PC-9 (cell line): ENCODE measurements at places on chromosomes 5 and 9. TPM values are rescaled to one million over a fixed set of nuclear protein-coding genes. Genes with fewer than 3 reads are reported as not detected.
A peak's percentile ranks its signal among the peaks of the same experiment; 100 is the strongest.

- 0 out of 2 replicates have a peak, but pooled peaks cover 4% of the 10 kb centered on the region for H3K4me1 ChIP-seq
- no peak for DNase-seq
- H3K27ac ChIP-seq, result no peak overlapping the region
- H3K36me3 ChIP-seq, result no peaks in the 10 kb centered on the region
- no peaks in the 10 kb centered on the region for H3K27me3 ChIP-seq
- H3K4me3 ChIP-seq, result no peak overlapping the region
Observed at GRCh38 chr9:114666851-114667250, 9.2 kb upstream of the TEX53 start.

The BARHL1 gene
- not detected in 2 replicates for total RNA-seq

GRCh38 chr5:7518947-7519560 lies 123.1 kb downstream of the ADCY2 start:
- H3K36me3 ChIP-seq, result no peaks in the 10 kb centered on the region
- peaks cover 8% of the 10 kb centered on the region; the same call in 1 of the 2 replicates for H3K27me3 ChIP-seq
- H3K27ac ChIP-seq, result no peak overlapping the region
- H3K4me3 ChIP-seq, result no peak overlapping the region

GRCh38 chr5:73417303-73418034 lies 31.1 kb downstream of the FOXD1 start:
- H3K27ac ChIP-seq, result no peak overlapping the region
- no peak for DNase-seq
- H3K36me3 ChIP-seq, result no peaks in the 10 kb centered on the region
- no peaks in the 10 kb centered on the region for H3K27me3 ChIP-seq
- H3K4me3 ChIP-seq, result no peak overlapping the region

The CDH9 gene
- total RNA-seq, result not detected in 2 replicates

The ZNF483 gene
- total RNA-seq, result 7.0 and 7.3 TPM in 2 replicates

DNA sequence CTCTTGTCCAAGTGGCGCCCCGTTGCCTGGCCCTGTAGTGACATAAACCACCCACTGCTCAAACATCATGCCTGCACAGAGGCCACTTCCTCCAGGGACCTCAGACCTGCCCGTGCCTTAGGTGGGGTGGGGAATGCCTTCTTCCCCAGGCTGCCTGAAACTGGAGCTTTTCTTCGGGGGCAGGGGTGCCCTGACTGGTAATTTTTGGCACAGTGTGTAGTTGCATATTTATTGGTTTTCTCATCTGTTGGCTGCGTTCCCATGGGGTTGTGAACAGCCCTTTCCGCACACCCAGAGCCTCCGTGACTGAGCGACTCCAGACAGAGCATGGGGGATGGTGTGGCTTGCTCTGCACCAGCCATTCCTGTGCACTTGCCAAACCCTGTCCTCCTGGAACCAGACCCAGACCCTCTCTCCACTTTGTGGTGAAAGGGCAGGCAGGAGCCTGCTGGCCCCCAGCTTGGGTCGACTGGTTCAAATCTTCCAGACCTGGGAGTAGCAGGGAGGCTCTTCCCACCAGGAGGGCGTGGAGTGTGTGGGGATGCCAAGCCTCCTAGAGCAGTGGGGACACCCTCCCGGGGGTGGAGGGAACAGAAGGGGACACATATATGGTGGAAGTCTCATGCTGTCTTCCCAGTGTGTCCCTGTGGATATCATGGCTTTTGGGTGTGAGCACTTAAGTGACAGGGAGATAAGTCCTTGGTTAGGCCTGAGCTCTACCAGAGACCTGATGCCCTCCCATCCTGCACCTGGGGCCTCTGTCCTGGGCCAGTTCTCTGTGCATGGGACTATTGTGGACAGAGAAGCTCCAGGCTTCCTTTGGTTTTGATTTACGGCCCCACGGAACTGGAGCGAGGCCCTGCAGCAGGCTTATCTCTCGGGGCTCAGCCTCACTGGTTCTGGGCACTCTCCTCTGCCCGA lies 39.6 kb downstream of the WNK2 start:
- H3K4me3 ChIP-seq, result peak overlapping the region; percentile 30; the same call in 1 of the 2 replicates
- H3K36me3 ChIP-seq, result no peaks in the 10 kb centered on the region
- H3K27me3 ChIP-seq, result no peaks in the 10 kb centered on the region

DNA sequence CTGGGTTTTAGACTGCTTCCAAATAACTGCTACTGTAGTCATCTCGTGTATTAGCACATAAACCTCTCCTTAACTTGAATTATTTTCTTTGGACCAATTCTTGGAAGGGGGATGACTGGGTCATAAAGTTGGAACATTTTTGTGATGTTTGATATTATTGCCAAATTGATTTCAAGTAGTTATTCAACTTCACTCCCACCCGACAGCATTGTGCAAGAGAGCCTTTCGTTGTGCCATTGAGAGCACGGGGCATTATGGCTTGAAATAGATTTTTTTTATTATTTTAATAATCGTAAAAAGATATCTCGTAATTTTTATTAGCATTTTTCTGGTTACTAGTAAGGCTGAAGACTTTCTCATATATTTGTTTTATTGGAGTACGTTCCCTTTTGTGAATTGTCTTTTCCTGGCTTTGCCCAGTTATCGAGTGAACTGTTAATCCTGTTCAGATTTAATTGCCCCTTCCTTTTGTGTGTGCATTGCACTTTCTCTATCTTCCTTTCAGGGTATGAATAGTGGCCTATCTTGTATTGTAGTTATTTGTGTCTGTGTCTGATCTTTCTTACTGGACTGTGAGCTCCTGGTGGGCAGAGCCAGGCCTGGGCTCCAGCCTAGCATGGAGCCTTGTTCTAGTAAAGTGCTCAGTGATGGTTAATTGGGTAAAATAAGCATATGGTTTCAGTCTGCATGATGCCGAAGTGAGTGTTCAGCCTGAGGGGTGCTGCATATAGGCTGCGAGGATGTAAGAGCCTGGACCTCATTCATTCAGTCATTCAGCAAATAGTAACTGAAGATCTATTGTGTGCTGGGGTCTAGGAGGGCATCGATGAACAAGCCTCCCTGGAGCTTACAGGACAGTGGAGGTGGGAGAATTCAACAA lies 93.5 kb upstream of the SHB start:
- H3K27me3 ChIP-seq, result no peaks in the 10 kb centered on the region
- no peak for DNase-seq
- no peaks in the 10 kb centered on the region for H3K36me3 ChIP-seq
- no peak overlapping the region for H3K4me3 ChIP-seq

The NREP gene
- not detected in 2 replicates for total RNA-seq

GRCh38 chr5:37839407-37840052 lies at the start of gene GDNF:
Gene GDNF, minus strand, starts transcription at chr5:37840041. Its CDS starts 5,245 bp downstream, at chr5:37834796.
- H3K27me3 ChIP-seq, result 0 out of 2 replicates have a peak, but pooled peaks cover 9% of the 10 kb centered on the region
- H3K27ac ChIP-seq, result no peak within 1 kb of the TSS
- no peak for DNase-seq
- H3K36me3 ChIP-seq, result no peaks in the 10 kb centered on the region
- H3K4me1 ChIP-seq, result no peaks in the 10 kb centered on the region

DNA sequence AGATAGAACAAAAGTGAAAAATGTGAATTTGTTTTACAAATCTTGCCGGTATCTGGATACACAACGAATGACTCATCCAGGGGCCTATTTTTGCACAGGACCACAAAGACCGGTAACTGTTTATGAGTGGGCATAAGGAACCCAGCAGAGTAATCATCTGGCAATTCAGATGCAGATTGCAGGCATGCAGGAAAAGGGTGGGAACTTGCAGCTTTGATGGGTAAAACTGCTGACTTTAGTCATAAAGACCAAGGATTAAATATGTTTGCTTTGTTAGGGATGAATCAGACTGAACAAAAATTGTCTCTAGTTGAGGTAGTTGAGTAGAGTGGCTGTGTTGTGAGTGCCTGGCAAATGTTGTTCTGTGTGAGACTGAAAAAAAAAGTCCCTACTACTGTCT lies 309.6 kb upstream of the CCNH start:
- no peak overlapping the region for H3K27ac ChIP-seq
- no peak for DNase-seq
- no peak overlapping the region for H3K4me3 ChIP-seq
- H3K4me1 ChIP-seq, result no peaks in the 10 kb centered on the region
- H3K36me3 ChIP-seq, result no peaks in the 10 kb centered on the region

- H3K36me3 ChIP-seq, result no peaks in the 10 kb centered on the region
- H3K27me3 ChIP-seq, result no peaks in the 10 kb centered on the region
- peaks cover 14% of the 10 kb centered on the region; the same call in 1 of the 2 replicates for H3K4me1 ChIP-seq
- H3K4me3 ChIP-seq, result no peak overlapping the region
Observed at GRCh38 chr9:73640971-73641370, 489.3 kb downstream of the ANXA1 start.

- DNase-seq, result no peak
- H3K4me3 ChIP-seq, result no peak overlapping the region
- H3K27ac ChIP-seq, result no peak overlapping the region
- no peaks in the 10 kb centered on the region for H3K27me3 ChIP-seq
- peaks cover 32% of the 10 kb centered on the region for H3K4me1 ChIP-seq
- no peaks in the 10 kb centered on the region for H3K36me3 ChIP-seq
Observed at GRCh38 chr9:133869674-133870405, 122.3 kb downstream of the VAV2 start.

DNA sequence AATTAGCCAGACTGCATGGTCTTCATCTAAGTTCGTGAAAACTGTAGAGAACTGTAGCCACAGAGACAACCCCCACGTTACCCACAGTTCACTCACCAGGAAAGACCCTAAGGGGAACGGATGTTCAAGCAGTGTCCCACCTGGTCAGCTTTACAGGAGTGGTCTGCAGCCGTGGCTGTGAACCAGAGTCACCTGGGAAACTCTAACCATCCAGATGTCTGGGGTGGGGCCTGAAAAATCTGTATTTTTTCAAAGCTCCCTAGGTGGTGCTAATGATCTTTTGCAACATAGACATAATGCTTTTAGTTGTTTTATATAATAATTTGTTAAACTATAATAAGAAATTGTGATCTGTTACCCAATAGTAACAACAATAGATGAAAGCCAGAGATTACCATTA lies 47.7 kb upstream of the ANGPTL2 start:
- no peak overlapping the region for H3K27ac ChIP-seq
- no peak for DNase-seq
- no peak overlapping the region for H3K4me3 ChIP-seq
- H3K4me1 ChIP-seq, result no peaks in the 10 kb centered on the region; the same call in 1 of the 2 replicates
- no peaks in the 10 kb centered on the region for H3K36me3 ChIP-seq

DNA sequence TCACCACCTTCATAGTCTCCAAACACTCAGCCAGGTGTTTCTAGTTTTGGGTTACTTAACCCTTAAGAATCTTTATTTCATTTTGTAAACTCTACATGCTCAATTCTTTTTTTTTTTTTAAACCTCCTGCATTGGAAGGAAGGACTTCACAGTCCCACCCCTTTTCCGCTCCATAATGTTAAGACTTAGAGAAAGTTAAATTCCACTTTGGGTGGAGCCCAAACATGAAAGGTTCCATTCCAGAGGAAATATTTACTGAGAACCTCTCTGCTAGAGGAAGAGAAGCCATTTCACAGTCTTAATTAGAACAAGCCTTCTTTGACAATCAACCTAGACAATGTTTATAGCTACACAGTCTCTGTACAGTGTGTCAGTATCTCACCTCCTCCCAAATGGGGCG lies 312.3 kb downstream of the MLLT3 start:
- no peaks in the 10 kb centered on the region; the same call in 1 of the 2 replicates for H3K4me1 ChIP-seq
- no peak overlapping the region for H3K4me3 ChIP-seq
- no peak overlapping the region for H3K27ac ChIP-seq
- no peaks in the 10 kb centered on the region for H3K36me3 ChIP-seq

The PCDHB12 gene
- not detected in 2 replicates for total RNA-seq

GRCh38 chr5:135391116-135391868 lies 7.7 kb downstream of the MACROH2A1 start:
- H3K4me3 ChIP-seq, result no peak overlapping the region
- H3K27me3 ChIP-seq, result no peaks in the 10 kb centered on the region
- no peak for DNase-seq
- no peak overlapping the region for H3K27ac ChIP-seq

GRCh38 chr5:119347991-119348390 lies 7.8 kb upstream of the TNFAIP8 start:
- H3K4me3 ChIP-seq, result no peak overlapping the region
- H3K36me3 ChIP-seq, result no peaks in the 10 kb centered on the region
- H3K27ac ChIP-seq, result no peak overlapping the region
- peaks cover 19% of the 10 kb centered on the region for H3K4me1 ChIP-seq
- DNase-seq, result no peak
- H3K27me3 ChIP-seq, result no peaks in the 10 kb centered on the region

DNA sequence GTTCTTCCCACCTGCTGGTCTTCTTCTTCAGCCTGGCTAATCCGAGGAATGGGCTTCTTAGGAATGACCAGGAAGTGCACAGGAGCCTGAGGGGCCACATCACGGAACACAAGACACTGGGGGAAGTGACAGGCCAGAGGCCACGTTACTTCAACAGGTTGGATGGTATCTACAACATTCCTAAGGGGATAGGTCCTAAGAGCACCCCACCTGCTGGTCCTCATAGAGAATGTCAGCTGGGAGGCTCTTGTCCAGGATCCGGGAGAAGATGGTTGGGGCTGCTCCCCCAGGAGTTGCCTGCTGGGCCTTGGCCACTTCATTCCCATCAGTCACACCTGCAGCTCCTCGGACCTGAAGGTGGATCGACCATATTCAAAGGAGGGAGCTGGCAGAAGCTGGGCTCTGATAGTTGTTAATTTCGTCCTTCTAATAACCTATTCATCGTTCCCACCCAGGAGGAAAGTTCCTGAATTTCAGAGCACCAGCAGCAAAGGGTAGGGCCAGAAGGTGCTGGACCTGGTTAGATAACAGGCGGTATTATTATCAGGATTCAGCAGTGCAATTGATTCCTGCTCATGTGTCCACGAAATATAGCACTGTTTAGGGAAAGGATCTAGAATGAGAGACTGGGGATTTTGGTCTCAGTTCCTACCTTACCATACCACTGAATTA lies 1.3 kb downstream of the HINT2 start:
- DNase-seq, result no peak
- H3K4me1 ChIP-seq, result peaks cover 8% of the 10 kb centered on the region
- no peaks in the 10 kb centered on the region for H3K27me3 ChIP-seq
- no peaks in the 10 kb centered on the region for H3K36me3 ChIP-seq

DNA sequence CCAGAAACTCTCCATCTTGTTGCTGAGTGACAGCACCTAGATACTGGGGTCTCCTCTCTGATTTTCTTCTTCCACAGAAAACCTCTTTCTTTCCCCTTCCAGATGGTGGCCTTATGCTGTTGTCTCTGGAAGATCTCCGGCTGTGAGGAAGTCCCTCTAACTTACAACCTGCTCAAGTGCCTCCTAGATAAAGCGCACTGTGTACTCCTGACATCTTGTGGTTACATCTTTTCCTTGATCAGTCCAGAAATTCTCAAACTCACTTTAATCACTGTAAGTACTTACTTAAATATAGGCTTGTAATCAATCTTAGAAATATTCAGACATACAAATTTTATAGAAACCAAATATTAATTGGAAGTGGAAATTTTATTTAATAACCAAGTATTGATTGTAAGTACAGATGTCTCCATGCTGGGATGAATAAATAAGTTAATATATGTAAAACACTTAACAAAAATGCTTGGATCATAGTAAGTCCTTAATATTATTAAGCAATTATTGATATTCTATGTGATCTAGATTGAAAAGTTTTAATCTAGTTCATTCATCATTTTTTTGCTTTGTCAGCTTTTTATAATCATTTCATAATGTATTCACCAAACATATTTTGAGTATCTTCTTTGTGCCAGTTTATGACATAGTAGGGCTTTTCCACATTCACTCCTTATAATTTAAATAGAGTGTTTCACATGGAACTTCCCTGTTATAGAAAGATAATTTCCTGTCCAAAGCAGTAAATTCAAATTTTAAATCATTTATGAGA lies 1381.4 kb upstream of the CDH6 start:
- no peak overlapping the region for H3K27ac ChIP-seq
- H3K4me1 ChIP-seq, result no peaks in the 10 kb centered on the region

- DNase-seq, result no peak
- no peak overlapping the region for H3K4me3 ChIP-seq
- H3K27ac ChIP-seq, result no peak overlapping the region
Observed at GRCh38 chr9:110825950-110826349, 157.4 kb downstream of the MUSK start.
